ENCODE measurements at places on chromosomes 7 and 10.

DNA sequence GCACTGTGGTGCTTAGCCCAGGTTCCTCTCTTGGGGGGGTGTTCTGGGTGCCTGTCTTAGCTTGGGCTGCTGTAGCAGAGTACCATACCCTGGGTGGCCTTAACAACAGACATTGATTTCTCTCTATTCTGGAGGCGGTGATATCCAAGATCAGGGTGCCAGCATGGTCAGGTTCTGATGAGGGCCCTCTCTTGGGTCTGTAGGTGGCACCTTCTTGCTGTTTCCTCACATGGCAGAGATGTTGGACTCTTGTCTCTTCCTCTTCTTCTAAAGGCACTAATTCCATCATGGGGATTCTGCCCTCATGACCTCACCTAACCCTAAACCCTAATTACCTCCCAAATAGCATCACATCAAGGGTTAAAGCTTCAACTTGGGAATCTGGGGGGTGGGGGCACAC, 19.9 kb upstream of the CRHR2 start:
- no peak for DNase-seq

GRCh38 chr10:75040576-75040975, 70.9 kb upstream of the SAMD8 start:
- no peak for DNase-seq

DNA sequence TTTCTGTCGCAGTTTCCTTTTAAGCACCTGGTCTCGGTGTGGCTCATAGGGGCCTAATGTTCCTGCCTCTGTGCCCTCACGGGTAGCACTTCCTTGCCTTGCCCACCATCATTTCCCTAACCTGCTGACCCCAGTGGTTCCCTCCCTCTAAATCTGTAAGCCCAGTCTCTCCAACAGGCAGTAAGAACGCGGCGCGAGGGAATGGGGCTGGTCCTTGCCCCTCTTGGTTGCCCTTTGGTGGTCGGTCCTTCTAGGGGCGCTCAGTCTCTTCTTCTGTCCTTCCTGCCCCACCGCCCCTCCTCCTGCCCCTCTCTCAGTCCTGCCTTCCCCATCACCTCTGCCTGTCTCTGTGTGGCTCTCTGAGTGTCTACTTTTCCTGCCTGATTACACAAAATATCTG, 21.2 kb downstream of the EMX2 start:
- no peak for DNase-seq

DNA sequence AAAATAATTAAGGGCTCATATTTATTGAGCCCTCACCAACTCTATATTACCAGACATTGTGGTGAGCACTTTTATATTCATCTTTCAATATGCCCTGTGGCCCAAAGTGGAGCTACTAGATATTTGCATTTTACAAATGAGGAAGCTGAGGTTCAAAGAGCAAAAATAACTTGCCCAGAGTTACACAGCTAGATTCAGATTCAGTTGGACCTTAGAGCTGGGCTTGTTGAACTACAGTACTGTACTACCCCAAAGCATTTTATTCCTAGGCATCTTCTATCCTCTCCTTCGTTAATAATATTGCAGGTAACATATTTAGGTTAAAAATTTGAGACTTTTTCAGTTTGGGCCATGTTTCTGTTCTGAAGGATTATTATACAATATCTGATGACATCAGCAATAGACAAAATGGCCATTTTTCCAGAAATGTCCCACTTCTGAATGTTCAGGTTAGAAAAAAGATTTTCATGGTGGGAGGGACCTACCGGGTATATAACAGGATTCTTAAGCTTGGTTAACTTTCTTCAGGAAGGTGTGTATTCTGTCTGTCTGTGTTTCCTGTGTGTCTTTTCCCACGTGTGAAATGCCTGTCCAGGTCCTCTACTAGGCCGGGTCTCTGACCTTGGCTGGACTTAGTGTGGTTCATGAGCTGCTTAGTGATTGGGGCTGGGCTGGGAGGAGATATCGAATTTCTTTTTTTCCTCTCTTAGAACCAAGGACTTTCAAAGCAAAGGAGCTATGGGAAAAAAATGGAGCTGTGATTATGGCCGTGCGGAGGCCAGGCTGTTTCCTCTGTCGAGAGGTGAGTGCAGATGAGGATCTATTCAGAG, 13.6 kb downstream of the PRXL2A start:
- DNase-seq: no peak

GRCh38 chr7:106015381-106016218, 52.5 kb downstream of the CDHR3 start:
- no peak for DNase-seq

GRCh38 chr7:27860800-27861199, 120.8 kb downstream of the TAX1BP1 start:
- no peak for DNase-seq

- DNase-seq: no peak
Measured at GRCh38 chr7:36404639-36405408, 15.2 kb downstream of the ANLN start.

DNA sequence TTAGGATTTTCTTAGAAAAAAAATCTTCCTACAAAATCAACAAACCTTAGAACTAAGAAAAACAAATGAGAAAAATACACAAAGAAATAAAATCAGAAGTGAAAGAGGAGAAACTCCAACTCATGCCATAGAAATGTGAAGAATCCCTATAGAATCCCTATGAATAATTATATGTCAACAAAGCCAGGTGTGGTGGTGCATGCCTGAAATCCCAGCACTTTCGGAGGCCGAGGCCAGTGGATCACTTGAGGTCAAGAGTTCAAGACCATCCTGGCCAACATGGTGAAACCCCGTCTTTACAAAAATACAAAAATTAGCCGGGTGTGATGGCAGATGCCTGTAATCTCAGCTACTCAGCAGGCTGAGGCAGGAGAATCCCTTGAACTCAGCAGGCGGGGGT, 27.1 kb downstream of the ACSM6 start:
- peak; percentile 63 for DNase-seq

DNA sequence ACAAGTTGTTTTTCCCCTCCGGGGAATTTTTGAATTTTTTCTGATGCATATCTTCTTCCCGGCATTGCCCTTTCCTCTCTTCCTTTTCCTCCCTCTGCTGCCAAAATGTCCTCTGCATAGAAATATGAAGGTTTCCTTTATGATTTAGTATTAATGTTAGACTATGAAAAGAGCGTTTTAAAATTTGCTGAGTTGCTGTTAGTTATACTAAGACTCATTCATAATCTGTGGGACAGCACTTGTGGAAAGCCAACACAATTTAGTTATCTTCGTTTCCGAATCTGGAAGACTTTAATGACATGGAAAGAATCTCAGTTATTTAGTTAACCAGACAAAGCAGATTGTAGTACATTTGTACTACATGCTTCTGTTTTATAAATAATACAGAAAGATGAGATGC, 25.0 kb downstream of the POU6F2 start:
- no peak for DNase-seq

- peak; percentile 49 for DNase-seq
Measured at GRCh38 chr10:131874991-131875451, 25.8 kb upstream of the PPP2R2D start.

- DNase-seq: no peak
Measured at GRCh38 chr7:7203813-7204575, 21.6 kb downstream of the C1GALT1 start.

DNA sequence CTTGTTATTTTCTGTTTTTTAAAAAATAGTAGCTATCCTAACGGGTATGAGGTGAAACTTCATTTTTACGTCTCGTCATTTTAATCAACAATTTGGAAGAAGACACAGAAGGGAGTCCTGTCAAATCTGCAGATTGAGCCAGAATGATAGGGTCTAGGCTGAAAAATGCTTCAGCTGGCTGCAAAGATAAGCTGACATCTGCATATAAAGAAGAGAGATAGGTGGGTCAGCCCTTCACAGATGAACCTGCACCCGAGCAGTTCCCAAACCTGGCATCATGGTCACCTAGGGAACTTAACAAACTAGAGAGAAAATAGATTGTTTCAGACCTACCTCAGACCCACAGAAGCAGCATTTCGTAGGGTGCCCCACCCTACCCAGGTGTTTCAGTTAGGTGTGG, 35.2 kb upstream of the BMPR1A start:
- DNase-seq: no peak

DNA sequence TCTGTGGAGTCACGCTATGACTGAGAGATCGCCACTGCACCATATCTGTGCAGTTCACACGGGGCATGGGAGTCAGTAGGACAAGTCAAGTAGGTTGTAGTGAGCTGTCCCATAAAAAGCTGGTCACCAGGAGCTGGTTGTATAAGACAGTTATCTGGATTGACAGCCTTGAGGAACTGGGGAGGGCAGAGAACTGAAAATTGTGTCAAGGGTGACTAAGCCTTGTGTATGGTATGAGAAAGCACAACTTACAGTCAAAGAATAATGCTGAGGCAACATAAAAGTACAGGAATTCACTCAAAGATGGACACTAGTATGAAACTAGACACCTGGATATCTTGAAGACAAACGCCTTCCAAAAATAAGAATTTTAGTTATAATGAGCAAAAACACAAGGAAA, 564.9 kb downstream of the POM121L12 start:
- no peak for DNase-seq

- no peak for DNase-seq
Measured at GRCh38 chr7:159098424-159098786, 46.3 kb downstream of the VIPR2 start.

DNA sequence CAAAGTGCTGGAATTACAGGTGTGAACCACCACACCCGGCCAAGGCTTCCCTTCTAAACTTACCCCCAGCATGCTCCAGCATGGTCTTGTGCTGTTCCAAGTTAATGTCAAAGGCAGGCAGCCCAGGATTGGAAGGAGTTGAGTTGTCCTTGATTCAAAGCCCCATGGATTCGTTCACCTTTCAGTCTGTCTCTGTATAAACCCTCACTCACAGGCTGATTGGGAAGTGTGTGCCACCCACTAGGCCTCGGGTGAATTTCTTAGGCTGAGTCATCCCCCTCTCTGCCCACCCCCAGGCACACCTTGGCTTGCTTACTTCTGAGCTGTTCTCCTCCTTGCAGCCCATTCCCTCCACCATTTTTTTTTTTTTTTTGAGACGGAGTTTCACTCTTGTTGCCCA, 13.3 kb upstream of the PRDX3 start:
- DNase-seq: no peak

DNA sequence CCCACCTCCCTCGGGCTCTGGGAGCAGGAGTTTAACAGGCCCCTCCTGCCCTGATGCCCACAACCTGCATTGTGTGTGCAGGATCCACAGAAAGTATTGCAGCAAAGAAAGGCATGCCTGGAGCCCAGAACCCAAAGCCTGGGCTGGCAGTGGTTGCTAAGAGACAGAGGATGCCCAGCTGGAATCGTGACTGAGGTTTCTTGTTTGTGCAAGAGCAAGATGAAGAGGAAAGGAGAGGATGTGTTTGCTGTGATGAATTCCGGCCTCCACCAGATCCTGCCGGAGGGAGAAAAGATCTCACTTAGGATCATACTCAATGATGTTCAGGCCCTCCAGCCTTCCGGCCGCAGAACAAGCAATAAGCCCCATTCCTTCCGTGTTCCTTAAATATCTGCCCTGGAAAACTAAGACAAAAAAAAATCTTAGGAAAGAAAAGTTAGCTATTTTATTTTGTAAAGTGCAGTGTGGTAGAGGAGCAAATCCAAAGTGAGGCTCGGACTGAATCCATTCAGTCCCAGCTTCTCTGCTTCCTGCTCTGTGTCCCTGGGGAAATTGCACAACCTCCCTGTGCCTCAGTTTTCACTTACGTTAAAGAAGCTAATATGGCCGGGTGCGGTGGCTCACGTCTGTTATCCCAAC, 57.1 kb downstream of the SLIT1 start:
- DNase-seq: no peak

DNA sequence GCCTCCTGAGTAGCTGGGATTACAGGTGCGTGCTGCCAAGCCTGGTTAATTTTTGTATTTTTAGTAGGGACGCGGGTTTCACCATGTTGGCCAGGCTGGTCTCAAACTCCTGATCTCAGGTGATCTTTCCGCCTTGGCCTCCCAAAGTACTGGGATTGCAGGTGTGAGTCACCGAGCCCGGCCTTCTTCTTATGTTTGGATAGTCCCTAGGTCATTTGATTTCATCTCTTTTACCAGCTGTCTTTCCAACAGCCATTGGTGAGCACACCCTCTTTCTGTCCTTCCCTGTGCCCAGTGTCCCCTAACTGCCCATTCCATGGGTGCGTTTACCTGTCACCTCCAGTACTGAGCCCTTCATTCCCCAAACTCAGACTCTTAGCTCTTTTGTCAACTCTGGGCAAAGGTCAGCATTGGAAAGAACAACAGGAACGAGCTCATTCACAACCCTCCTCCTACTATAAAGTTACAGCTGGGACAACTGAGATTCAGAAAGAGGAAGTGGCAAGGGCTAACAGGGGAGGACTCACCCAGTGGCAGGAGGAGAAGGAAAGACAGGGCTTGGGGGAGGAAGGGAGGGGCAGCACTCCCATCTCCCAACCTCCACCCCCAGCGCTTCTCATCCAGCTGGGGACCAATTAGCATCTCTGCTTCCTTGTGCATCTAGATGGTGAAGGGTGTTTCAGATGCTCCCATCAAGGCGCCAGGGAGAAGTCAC, 5.6 kb downstream of the SSC4D start:
- no peak for DNase-seq

GRCh38 chr10:71272056-71272771, 46.8 kb upstream of the SLC29A3 start:
- peak; percentile 75 for DNase-seq

- no peak for DNase-seq
Measured at GRCh38 chr10:132050191-132050590, 15.6 kb upstream of the JAKMIP3 start.

DNA sequence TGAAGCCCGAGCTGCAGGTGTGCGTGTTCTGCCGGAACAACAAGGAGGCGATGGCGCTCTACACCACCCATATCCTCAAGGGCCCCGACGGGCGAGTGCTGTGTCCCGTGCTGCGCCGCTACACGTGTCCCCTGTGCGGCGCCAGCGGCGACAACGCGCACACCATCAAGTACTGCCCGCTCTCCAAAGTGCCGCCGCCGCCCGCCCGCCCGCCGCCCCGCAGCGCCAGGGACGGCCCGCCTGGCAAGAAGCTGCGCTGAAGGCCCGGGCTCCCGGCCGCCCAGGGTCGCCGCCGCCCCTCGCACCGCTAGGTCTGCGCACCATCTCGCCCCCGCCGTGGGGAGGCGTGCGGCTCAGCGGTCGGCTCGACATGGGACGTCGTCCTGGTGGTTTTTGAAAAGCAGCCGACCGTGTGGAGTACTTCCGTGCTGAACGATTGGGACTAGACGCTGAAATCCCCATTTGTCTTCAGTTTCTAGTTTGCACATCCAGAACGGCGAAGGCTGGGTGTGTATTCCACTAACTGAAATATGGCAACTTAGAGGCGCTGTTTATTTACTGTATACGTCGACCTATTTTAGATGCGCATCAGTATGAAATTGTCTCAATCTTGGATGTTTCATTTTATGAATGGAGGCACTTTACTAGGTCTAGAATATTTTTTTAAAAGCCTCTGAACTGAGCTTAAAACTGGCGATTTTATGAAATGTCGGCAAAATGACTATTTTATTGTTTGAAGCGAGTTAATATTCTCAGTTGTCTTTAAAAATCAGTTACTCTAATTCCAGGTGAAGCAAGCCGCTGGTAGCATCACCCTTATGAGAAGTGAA, 1.1 kb downstream of the NANOS1 start:
- DNase-seq: peak; percentile 42

DNA sequence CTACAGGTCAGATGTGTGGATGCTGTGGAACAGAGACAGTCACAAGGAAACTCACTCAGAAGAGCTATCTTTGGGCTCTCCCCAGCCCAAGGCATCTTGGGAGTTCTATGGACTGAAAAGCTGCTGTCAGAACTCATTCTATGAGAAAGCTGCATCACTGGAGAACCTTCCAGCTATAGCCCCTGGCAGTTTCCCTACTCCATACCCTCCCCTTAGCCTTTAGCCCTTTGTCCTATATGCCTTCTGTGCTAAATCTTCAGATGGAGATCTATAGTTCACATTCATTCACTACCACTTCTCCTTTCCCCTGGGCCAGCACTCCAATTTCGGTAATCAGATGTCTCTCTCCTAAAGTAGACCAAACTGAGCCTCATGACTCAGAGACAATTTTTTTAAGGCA, 6.9 kb downstream of the WNT8B start:
- no peak for DNase-seq

Measured in astrocyte (in vitro differentiated cells and primary cell).